ENCODE measurements at places on chromosomes 3 and 15.

DNA sequence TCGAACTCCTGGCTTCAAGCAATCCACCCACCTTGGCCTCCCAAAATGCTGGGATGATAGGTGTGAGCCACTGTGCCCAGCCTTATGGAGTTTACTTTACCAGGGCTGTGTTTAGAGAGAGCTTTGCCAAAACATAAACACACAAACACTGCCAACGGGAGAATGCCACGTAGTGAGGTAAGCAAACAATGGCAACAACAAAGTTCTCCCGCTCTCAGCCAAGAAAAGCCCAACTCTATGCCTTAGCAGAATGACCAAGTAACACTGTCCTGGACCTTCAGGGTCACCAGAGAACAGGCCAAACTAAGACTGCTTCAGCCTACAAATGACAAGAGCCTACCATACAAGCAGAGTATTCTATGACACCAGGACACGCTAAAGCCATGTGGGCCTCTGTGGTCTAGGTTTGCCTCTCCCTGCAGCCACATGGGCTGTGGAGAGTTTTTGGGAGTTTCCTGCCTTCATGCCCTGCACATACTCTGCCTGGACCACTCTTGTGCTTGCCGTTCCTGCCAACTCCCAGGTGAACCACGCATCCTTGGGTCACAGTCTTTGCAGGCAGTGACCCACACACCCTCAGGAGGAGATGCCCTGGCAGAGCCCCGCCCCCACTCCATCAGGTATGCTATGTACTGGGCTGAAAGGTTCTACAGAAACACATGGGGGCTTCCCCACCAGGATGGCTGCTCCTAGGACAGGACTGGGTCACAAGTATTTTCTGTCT, 21.6 kb upstream of the CNBP start:
- DNase-seq: no peak

GRCh38 chr15:92914768-92915221, 14.7 kb downstream of the CHD2 start:
- DNase-seq: no peak

GRCh38 chr3:184334470-184335158, 2.8 kb upstream of the FAM131A start:
- no peak for DNase-seq

- DNase-seq: no peak
These were observed 453.7 kb downstream of the FGF12 start for GRCh38 chr3:192273697-192274010.

DNA sequence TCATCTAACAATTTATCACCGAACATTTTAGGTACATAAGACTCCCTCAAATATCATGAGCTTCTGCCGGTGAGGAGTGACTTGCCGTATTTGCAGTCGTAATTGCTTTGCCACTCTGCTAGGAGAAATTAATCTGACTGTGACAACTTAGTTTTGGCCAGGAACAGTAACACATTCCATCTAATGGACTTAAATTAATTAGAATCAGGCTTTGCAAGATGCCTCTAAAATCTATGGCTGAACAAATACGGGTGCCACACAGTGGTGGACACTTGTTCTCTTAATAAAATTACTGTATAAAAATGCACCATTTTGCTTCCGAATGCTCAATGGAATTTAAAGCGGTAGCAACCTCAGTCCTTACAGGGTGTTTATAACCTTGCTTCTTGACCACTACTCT, 27.6 kb upstream of the BDH1 start:
- DNase-seq: no peak

- no peak for DNase-seq
These were observed 14.4 kb downstream of the RTP1 start for GRCh38 chr3:187211532-187212195.

- no peak for DNase-seq
These were observed 79.4 kb downstream of the KLF15 start for GRCh38 chr3:126277629-126278378.

- DNase-seq: no peak
These were observed 383.0 kb downstream of the TBL1XR1 start for GRCh38 chr3:176814285-176814684.

Data from caudate nucleus (tissue), 63 donors.